LHCN-M2 (cell line): ENCODE measurements at places on chromosomes 4 and X. TPM values are rescaled to one million over a fixed set of nuclear protein-coding genes. Genes with fewer than 3 reads are reported as not detected.

KLHL5 gene
- 48.6 and 52.1 TPM in 2 replicates for total RNA-seq

MID1IP1 gene
- total RNA-seq: 82.5 and 85.0 TPM in 2 replicates

SRPX gene
- total RNA-seq: 182 and 185 TPM in 2 replicates

TCEAL7 gene
- 61.0 and 66.2 TPM in 2 replicates for total RNA-seq

BEX4 gene
- total RNA-seq: 1.5 and 1.9 TPM in 2 replicates

SPANXA1 gene
- not detected in 2 replicates for total RNA-seq

F9 gene
- total RNA-seq: not detected in 2 replicates

SSX1 gene
- total RNA-seq: not detected in 2 replicates

BCLAF3 gene
- total RNA-seq: 1.3 and 1.5 TPM in 2 replicates

FGB gene
- total RNA-seq: not detected in 2 replicates

XAGE2 gene
- not detected in 2 replicates for total RNA-seq

FAM149A gene
- 1.3 and 1.6 TPM in 2 replicates for total RNA-seq

ALPK1 gene
- total RNA-seq: 13.5 and 14.4 TPM in 2 replicates
